Mesendoderm (in vitro differentiated cells): ENCODE measurements at places on chromosomes 11 and 22.

DNA sequence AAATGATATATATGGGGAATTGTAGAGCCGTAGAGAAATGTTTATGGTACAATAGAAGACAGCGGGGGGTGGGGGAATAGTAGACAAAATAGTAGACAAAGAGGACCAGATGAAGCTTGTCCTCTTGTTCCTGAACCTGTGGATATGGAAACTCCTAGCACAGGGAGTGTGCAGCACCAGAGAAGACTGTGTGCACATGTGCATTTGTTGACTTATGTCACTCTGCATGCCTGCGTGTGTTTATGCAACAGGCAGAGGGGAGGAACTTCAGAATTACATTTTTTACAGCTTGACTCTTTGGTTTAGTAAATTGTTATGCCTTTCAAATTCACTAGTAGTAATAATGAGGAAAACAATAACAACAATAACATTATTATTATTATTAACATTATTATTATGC, 36.0 kb downstream of the TENM4 start:
- peaks cover 9% of the 10 kb centered on the region for H3K4me1 ChIP-seq
- H3K27me3 ChIP-seq, result no peaks in the 10 kb centered on the region
- DNase-seq, result no peak
- no peaks in the 10 kb centered on the region for H3K36me3 ChIP-seq
- H3K4me3 ChIP-seq, result no peak overlapping the region

- no peak overlapping the region for H3K4me3 ChIP-seq
- H3K36me3 ChIP-seq, result no peaks in the 10 kb centered on the region
- DNase-seq, result peak; percentile 48
- H3K4me1 ChIP-seq, result no peaks in the 10 kb centered on the region
- H3K27me3 ChIP-seq, result no peaks in the 10 kb centered on the region
These were observed 1245.7 kb downstream of the BRD1 start for GRCh38 chr22:48581796-48582469.

- H3K4me1 ChIP-seq, result no peaks in the 10 kb centered on the region
- DNase-seq, result no peak
- H3K4me3 ChIP-seq, result no peak overlapping the region
- H3K27ac ChIP-seq, result no peak overlapping the region
- H3K36me3 ChIP-seq, result no peaks in the 10 kb centered on the region
These were observed 14.6 kb downstream of the CCDC83 start for GRCh38 chr11:85869781-85870180.

GRCh38 chr11:8650401-8650990, 32.0 kb downstream of the TRIM66 start:
- peaks cover 3% of the 10 kb centered on the region for H3K4me1 ChIP-seq
- no peaks in the 10 kb centered on the region for H3K36me3 ChIP-seq
- no peaks in the 10 kb centered on the region for H3K27me3 ChIP-seq
- no peak overlapping the region for H3K27ac ChIP-seq
- DNase-seq, result no peak

GRCh38 chr11:58622344-58622743, at the start of gene CNTF:
TSS of gene CNTF (plus strand) at chr11:58622665. CDS start at chr11:58622753, 88 bp downstream.
- peak; percentile 30 for DNase-seq
- no peaks in the 10 kb centered on the region for H3K4me1 ChIP-seq
- H3K27ac ChIP-seq, result no peak within 1 kb of the TSS
- no peak within 1 kb of the TSS for H3K4me3 ChIP-seq
- no peaks in the 10 kb centered on the region for H3K27me3 ChIP-seq
